ENCODE measurements at places on chromosomes 12 and 14.
A peak's percentile ranks its signal among the peaks of the same experiment; 100 is the strongest.

DNA sequence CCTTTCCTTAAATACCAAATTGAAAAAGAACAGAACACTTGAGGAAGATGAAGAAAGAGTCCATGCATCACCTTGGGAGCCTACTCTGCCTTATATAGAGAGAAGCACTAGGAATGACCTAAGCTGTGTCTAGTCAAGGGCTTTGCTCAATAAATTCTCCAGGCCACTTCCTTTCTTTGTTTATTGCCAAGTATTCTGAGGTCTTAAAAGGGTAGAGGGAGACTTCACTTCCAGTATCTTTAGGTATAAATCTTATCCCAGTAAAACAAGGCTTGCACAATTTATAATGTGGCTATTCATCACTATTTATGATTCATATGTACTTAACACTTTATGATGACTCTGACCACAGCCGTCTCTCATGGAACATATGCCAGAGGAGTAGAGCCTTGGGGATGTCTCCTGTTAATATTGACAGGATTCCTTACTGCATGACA lies 85.1 kb upstream of the ARHGAP5 start:
- DNase-seq, result no peak

DNA sequence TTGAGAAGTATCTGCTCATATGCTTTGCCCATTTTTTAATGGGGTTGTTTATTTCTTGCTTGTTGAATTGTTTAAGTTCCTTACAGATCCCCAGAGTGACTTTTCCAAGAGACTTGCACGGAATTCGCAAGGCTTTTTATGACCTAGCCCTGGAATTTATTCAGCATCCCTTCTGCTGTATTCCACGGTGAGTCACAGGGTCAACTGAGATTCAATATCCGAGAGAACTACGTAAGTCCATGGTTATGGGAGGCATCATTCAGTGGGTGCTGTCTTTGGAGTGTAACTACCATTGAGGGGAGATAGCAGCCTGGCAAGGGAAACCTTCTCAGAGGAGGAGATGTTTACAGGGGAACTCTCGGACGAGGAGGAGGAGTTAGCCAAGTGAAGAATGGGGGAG lies 20.9 kb upstream of the GPRC5A start:
- peak; percentile 44 for DNase-seq

GRCh38 chr14:92500491-92500941 lies 13.1 kb upstream of the RIN3 start:
- no peak for DNase-seq

- no peak for DNase-seq
Observed at GRCh38 chr12:8038659-8039114, 6.2 kb downstream of the FOXJ2 start.

GRCh38 chr12:68349220-68349621 lies 17.1 kb upstream of the MDM1 start:
- no peak for DNase-seq

DNA sequence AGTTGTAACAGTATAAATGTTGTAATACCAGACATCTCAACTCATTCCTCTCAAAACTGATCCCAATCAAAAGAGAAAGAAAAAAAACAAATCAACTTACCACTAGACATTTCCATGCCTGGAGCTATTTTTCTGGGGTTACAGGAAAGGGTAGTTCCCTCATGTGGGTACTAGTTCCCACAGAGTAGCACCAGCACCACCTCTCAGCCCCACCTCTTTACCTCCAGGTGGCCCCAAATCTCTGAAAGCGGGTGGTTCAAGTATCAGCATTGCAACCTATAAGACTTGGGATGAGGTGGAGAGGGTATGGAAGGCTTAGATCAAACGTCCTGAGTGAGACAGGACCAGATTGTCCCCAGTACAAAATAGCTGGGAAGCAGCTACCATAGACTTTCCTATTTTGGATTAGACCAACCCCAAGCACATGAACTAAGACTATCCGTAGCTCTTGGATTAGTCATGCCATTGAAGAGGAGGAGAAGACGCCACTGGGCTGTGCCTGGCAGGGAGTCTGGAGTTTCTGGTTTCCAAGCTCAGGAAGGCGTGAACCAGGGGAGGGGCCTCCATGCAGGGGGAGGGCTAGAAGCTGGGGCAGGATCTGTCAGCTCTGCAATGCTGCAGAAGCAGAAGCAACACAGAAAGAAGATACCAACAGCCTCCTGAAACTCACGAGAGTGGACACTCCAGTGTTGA lies at the start of gene SLC39A2:
Gene SLC39A2, plus strand, starts transcription at position 620 of the 693 bp plus-strand sequence. CDS start 154 bp downstream, outside the sequence.
- peak; percentile 45 for DNase-seq

GRCh38 chr12:14272956-14273912 lies 92.2 kb upstream of the ATF7IP start:
- DNase-seq, result no peak

DNA sequence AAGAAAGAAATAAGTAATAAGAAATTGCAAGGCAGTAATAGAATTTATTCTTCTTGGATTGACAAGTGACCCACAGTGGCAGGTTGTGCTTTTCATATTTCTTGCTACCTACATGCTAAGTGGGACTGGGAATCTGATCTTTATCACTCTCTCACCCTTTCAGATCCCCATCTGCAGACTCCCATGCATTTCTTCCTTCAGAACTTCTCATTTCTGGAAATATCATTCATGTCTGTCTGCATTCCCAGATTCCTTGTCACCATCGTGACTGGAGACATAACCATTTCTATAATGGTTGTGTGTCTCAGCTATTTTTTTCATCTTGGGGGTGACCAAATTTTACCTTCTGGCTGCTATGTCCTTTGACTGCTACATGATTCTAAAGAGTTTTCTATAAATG lies 4.0 kb upstream of the OR6C65 start:
- DNase-seq, result no peak

GRCh38 chr12:108419949-108420348 lies 80.8 kb upstream of the CMKLR1 start:
- no peak for DNase-seq

GRCh38 chr12:568486-568885 lies 94.8 kb downstream of the NINJ2 start:
- DNase-seq, result no peak

DNA sequence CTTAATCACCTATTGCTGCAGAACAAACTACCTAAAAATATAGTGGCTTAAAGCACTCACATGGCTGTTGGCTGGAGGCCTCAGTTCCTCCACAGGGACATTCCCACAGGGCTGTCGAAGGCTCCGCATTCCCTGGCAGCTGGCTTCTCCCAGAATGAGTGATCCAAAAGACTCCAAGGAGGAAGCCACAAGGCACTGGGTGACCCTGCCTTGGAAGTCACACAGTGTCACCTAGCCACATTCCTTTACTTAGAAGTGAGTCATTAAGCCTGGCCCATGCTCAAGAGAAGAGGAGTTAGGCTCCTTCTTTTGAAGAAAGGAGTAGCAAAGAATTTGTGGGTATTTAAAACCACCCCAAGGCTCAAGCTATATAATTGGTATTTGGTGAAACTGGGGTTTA lies 63.9 kb upstream of the MAP1LC3B2 start:
- no peak for DNase-seq

GRCh38 chr14:63421226-63421625 lies 102.5 kb upstream of the GPHB5 start:
- DNase-seq, result no peak

DNA sequence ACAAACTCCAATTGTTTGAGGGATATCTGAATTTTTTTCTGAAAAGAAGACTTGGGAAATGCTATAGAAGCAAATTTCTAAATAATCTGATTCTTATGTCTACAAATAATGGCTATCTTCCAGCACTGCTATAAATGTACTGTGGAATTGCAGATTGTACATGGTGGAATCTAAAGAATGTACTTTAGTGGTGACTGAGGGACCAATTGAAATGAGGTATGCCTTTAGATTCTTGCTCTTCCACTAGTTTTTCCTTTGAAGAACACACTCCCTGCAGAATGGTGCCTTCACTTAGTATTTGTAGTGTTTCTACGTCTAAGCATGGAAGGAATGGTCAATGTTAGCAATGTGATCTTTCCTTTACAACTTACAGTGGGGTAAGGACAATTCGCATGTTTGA lies 11.7 kb upstream of the PRB4 start:
- no peak for DNase-seq

GRCh38 chr12:120847392-120847791 lies 56.8 kb downstream of the SPPL3 start:
- no peak for DNase-seq

GRCh38 chr12:28800129-28800528 lies 348.9 kb upstream of the FAR2 start:
- no peak for DNase-seq

DNA sequence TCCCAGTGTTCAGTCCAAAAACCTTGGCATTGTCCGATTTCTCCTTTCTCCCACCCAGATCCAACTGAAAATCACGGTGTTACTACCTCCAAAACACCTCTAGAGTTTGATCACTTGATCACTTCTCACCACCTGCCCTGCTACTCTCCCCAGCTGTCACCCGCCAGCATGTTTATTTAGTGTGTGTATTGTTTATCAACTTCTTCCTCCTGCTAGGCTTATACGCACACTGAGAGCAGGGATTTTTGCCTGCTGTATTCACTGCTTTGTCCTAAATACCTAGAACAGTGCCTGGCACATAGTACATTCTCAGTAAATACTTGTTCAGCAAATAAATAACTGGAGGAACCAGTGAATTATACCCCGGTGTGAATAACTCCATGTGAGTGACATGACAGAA lies 5.0 kb downstream of the BDKRB1 start:
- DNase-seq, result no peak

DNA sequence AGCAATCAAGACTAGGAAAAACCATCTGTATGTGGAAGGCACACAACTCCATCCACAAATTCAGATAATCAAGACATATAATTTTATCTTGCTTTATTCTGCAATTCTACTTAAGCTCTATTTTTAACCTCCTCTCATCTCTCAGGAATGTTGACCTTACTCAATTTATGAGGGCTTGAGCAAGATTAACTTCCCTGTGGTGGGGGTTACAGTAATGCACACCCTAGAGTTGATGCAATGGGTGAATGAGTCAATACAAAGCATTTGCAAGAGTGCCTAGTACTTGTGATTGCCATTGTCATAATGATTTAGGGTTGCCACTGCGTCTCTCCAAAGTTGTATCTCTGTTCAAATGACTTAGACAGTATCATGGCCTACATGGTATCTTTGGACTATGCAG lies 1598.4 kb upstream of the TMEM132C start:
- DNase-seq, result no peak

- no peak for DNase-seq
Observed at GRCh38 chr12:31712877-31713276, 15.9 kb downstream of the AMN1 start.

Data from smooth muscle cell of the brain vasculature (primary cell).